ENCODE measurements at places on chromosomes 2 and 18.

GRCh38 chr18:42078711-42079110, 123.7 kb downstream of the PIK3C3 start:
- DNase-seq, result no peak

GRCh38 chr2:10620481-10620880, 69.3 kb downstream of the NOL10 start:
- peak; percentile 29 for DNase-seq

DNA sequence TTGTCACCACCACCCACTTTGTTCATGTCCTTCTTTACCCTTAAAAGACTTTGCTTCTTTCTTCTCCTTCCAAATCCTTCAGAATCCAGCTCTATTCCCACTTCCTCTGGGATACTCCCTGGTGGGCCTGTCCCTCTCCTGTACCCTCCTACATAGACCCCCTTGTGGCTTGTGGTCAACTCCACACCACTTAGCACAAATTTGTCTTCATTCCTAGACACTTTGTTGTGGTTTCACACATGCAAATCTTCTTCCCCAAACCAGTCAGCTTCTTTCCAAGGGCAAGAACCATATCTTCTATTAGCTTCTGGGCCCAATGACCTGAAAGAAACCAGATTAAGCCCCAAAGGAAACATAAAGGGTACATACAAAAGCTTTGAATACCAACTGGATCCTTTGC, 342.4 kb downstream of the TNS1 start:
- no peak for DNase-seq

GRCh38 chr2:88016086-88016959, at the start of gene RNU2-63P:
RNU2-63P (minus strand) TSS chr2:88016547.
- peak; percentile 79 for DNase-seq

GRCh38 chr2:127506510-127506909, 19.8 kb downstream of the IWS1 start:
- DNase-seq, result no peak

DNA sequence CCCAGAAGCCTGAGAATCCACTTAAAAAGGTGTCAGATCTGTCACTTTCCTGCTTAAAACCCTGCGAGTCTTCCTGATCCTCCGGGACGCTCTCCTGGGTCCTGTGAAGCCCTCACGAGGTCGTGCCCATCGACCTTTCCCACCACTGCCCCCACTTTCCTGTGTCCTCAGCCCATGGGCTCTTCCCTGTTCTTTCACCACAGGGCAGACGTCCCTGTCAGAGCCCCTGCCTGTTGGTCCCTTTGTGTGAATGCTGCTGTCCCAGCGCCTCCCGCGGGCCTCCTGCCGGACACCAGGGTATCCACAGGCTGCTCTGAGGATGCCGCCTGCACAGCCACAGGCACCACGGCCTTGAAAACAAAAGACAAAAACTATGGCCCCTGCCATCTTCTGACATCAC, 125.6 kb downstream of the TMEM18 start:
- DNase-seq, result no peak

- no peak for DNase-seq
Observed at GRCh38 chr18:23671564-23671963, 8.9 kb upstream of the ANKRD29 start.

DNA sequence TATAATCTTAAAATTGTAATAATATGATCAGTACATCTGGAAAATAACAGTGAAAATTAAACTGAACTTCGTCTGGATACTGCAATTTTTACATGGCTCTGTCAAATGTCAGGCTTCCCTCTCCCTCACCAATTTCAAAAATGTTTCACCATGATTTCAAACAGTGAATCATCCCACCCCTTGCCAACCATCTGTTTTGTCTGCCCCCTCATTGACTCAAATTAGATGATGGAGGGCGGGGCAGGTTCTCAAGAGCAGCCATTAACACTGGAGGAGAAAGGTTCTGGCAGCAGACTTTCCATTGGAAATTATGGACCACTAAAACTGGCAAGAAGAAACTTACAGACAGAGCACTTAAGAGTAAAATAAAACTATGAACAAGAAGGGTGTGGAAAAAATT, 1195.7 kb upstream of the ZEB2 start:
- DNase-seq, result peak; percentile 17

GRCh38 chr2:86078774-86079545, 26.7 kb downstream of the POLR1A start:
- DNase-seq, result peak; percentile 65

- peak; percentile 68 for DNase-seq
Observed at GRCh38 chr18:28767727-28768211, 590.8 kb upstream of the CDH2 start.

- DNase-seq, result peak; percentile 74
Observed at GRCh38 chr2:12005886-12006681, 259.7 kb downstream of the LPIN1 start.

DNA sequence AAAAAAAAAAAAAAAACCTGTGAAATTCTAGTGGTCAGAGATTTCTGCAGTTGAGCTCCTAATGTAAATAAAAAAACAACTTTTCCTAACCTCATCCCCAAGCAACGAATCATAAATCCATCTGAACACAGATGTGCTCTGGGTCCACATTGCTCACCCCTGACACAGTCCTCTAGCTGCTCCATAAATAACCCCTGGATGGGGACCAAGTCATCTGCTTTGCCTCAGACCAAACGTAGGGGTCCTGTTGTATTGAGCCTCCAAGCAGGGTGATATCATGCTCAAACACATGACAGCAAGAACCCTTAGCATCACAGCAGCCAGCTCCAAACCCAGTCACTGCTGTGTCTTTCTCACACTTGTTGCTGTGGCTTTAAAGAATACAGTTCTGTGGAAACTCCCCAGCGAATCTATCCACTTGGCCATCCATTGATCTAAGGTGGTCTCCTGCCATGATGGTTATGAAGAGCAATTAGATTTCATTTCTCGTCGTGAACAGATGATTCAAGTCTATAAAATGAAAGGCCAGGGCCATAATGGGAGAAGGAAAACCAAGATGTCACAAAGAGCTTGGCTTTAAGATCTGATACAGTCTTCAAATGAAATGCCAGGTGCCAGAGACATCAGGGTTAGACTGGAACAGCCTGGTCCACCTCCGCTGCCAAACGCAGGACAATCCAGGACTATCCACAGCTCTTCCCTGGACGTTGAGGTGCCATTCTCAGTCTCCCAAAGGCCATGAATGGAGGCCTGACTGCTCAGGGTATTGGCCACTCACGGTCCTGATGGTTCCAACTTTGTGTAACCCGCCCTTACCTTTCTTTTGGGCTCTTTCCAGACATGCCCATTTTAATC, 39.0 kb downstream of the TBC1D8 start:
- DNase-seq, result no peak

- DNase-seq, result no peak
Observed at GRCh38 chr2:190583507-190584337, 49.2 kb upstream of the NEMP2 start.

DNA sequence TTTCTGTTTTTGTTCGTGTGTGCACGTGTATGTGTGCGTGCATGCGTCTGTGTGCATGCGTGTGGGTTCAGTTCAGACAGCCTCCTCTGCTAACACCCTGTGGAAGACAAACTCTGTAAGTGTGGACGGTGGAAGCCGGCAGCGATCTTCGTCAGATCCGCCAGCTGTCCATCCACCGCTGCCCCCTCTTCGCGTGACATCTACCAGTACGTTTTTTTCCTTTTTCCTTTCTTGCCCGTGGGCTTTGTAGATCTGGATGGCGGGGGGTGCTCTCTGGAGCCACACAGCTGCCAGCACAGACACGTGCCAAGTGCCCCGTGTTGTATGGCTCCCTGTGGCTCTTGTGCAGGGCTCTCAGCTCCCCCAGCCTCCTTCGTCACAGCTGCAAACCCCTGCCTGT, 32.3 kb downstream of the ITGB1BP1 start:
- no peak for DNase-seq

DNA sequence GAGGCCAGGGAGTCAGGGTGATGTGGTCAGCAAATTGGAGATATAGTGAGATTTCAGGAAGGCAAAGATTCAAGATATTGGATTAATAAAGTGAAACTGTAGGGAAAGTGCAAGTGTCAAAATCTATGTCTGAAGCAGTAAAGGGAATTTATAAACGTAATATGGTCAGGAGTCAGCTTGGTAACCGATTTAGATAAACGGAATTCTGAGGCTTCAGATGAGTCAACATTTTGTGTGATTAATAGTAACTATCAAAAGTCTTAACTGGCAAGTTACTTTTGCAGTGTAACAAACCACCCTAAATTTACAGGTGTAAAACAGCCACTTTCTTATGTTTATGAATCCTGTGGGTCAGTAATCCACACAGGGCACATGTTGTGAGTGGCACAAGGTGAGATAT, 10.9 kb downstream of the MTX2 start:
- peak; percentile 5 for DNase-seq

DNA sequence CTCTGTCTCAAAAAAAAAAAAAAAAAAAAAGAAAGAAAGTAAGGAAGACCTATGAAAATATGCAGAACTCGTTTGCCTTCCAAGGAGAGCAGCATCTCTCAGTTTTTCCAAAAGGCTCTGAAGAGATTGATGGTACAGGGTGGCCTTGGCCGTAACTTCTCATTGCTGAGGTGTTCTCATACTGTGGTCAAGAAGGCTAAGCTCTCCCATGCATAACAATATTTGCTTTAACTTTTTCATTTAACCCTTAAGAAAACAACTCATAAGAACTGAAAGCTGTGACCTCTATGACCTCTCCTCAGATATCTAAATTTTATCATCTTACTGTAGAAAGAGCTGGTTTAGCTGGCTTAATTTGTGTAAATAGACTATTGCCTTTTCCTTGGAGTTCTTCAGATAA, 37.1 kb upstream of the GATA6 start:
- no peak for DNase-seq

Measured in epithelial cell of esophagus (primary cell).